Karpas-422 (cell line): ENCODE measurements at places on chromosomes 11 and 22. TPM values are rescaled to one million over a fixed set of nuclear protein-coding genes. Genes with fewer than 3 reads are reported as not detected.

DNA sequence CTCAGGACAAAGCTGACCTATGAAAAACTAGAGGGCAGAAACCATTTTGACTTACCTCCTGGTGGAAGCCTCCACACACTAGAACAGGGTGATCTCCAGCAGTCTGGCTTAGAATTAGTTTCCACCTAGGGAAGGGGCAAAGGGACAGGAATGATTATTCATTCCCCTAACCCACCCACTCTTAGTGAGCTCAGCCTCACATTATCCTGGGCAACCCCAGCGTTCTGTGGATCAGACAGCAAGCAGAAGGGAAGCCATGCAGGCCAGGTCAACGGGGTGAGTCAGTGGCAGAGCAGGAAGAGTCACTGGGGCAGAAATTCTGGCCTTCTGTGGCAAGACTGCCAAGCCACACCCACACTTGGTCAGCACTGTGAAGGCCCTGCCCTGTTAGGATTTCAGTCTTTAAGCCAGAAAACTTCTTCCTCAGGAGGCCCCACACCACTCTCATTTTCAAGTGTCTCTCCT, 10.5 kb downstream of the NUMA1 start:
- no peak for DNase-seq
- H3K27me3 ChIP-seq, result no peaks in the 10 kb centered on the region
- H3K36me3 ChIP-seq, result no peaks in the 10 kb centered on the region
- no peak overlapping the region for H3K4me3 ChIP-seq
- H3K4me1 ChIP-seq, result peaks cover 20% of the 10 kb centered on the region

DNA sequence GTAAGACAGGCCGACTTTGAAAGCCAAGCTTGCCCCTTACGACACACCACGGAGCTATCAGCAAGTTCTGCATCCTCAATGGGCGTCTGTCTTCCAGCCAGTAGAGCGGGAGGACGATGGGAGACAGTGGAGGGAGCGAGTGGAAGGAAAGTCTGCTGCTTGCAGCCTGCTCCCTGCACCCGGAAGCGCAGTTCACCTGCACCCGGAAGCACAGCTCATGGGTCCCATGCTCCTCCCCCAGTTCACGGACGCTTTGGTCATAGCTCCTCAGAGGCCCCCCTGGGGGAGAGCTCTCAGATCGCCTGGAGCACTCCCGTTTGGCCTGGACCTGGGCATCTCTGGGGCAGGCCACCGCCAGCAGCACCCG, 51.3 kb downstream of the FBLN1 start:
- H3K4me3 ChIP-seq, result no peak overlapping the region
- H3K27me3 ChIP-seq, result no peaks in the 10 kb centered on the region
- no peaks in the 10 kb centered on the region for H3K36me3 ChIP-seq
- H3K4me1 ChIP-seq, result peaks cover 7% of the 10 kb centered on the region
- peak; percentile 70 for DNase-seq

DNA sequence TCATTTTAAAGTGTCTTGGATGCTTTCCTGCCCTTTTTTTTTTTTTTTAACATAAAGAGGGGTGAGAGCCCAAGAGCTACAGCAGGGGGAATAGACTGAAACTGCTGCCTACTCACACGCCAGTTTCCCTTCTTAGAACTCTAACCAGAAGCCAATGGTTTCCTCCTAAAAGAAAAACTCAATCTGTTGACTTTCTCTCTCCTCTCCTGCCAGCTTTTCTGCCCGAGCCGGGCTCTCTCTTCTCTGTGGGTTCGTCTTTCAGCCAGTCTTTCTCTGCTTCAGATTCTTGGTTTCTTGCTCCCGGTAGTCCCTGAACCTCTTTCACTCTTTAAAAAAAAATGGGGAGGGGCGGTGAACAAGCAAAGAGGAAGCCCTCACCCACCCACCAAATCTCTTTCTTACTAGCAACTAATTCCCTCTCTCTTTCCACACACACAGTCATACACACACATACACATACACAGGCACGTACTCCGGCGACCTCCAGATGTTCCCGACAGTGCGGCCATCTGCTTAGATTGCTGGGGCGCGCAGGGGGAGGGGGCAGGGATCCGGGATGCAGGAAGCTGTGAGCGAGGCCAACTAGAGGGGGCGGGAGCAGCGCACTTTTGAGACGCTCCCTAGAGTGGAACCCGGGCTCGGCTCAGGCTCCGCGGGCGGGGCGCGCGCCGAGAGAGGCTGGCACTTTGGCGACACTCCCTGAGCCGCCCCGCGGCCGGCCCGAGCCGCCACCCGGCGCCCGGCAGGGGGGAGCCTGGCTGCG, 444 bp upstream of the TSKU start:
- no peaks in the 10 kb centered on the region for H3K36me3 ChIP-seq
- no peak overlapping the region for H3K4me3 ChIP-seq
- H3K27ac ChIP-seq, result no peak overlapping the region
- no peaks in the 10 kb centered on the region for H3K4me1 ChIP-seq

- H3K27me3 ChIP-seq, result no peaks in the 10 kb centered on the region
- no peak overlapping the region for H3K4me3 ChIP-seq
- no peaks in the 10 kb centered on the region; the same call in 1 of the 2 replicates for H3K4me1 ChIP-seq
- DNase-seq, result no peak
Measured at GRCh38 chr11:7506243-7506642, 7.6 kb upstream of the PPFIBP2 start.

DNA sequence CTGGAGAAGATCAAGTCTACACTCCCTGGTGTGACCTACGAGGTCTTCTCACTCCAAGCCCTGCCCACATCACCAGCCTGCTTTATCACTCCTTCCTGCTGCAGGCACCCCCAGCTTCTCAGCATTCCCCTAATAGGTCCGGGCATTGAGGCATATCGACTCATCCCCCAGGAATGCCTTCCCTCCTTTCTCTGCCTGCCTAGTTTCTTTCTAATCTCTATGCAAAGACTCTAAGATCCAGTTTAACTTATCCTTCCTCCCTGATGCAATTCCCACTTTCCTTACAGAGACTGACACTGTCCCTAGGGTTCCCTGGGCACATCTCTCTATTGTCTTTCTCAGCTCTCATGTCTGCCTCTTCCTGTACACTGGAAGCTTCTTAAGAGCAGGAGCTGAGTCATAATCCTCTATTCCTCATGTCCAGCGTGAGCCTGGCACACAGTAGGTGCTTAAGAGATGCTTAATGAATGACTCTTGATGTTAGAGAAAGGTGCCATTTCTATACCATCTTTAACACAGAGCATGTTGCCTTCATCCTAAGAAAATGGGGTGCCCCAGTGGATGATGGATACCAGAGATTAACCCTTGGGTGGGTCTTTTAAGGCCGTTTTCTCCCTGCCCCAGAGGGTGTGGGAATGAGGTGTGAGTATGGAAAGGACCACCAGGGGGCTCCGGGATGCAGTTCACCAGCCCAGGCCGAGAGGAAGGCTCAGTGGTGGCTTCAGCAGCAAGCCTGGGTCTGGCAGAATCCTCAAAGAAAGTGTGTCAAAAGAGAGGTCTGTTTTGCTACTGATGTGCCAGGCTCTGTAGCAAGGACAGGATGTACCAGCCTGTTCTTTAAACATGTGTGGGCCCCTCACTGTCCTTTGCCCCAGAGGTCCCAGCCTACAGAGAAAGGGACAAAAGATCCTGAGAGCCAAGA, 34.7 kb downstream of the PARVA start:
- DNase-seq, result peak; percentile 81
- no peaks in the 10 kb centered on the region for H3K36me3 ChIP-seq
- no peak overlapping the region for H3K27ac ChIP-seq
- H3K4me3 ChIP-seq, result no peak overlapping the region

- no peak overlapping the region for H3K4me3 ChIP-seq
- H3K27me3 ChIP-seq, result no peaks in the 10 kb centered on the region
- no peaks in the 10 kb centered on the region for H3K36me3 ChIP-seq
- DNase-seq, result no peak
- H3K4me1 ChIP-seq, result no peaks in the 10 kb centered on the region
Measured at GRCh38 chr22:35581023-35581413, 36.1 kb downstream of the MB start.

GRCh38 chr11:134916421-134917213, 504.6 kb upstream of the B3GAT1 start:
- no peak overlapping the region for H3K27ac ChIP-seq
- DNase-seq, result no peak
- H3K4me1 ChIP-seq, result peaks cover 17% of the 10 kb centered on the region

GRCh38 chr22:33421859-33422258, 363.7 kb upstream of the SYN3 start:
- DNase-seq, result no peak
- H3K27me3 ChIP-seq, result no peaks in the 10 kb centered on the region
- H3K4me1 ChIP-seq, result no peaks in the 10 kb centered on the region
- no peaks in the 10 kb centered on the region for H3K36me3 ChIP-seq
- no peak overlapping the region for H3K4me3 ChIP-seq

DNA sequence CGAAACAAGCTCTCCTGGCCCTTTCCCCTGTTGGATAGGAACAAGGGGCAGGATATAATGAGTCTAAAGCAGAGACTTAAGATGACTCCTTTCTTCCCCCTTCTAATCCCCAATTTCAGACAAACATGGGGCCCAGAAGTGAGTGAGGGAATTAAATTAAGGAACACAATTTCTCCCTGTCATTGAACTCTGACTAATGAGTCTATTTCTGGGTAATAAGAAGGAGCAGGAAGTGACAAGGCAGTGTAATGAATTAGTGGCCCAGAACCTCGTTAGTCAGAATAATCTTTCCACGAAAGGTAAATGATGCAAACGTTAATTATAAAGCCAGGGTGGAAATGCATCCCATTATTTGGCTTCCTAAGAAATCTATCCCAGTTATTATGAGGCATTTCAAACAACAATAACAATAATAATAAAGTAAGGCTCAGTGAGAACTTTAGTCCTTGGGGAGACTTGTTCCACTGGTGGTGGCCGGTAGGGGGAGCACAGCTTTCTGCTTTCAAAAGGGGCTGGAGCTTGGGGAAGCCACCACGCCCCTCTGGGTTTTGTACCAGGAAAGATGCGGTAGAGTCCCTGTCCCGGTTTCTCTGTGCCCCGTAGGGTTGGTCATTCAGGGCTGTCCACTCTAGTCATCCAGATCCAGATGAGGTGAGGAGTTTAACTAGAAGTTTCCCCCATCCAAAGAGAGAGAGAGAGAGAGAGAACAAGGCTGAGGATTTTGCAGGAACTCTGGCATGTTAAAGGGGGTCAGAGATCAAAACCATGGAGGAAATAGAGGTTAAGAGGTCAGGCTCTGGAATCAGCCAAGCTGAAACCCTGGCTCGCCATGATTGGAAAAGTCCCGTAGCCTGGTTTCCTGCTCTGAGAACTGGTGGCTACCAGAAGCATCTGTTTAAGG, 298.3 kb downstream of the NTM start:
- peak; percentile 72 for DNase-seq
- H3K27ac ChIP-seq, result no peak overlapping the region
- no peaks in the 10 kb centered on the region for H3K27me3 ChIP-seq
- H3K36me3 ChIP-seq, result no peaks in the 10 kb centered on the region
- no peaks in the 10 kb centered on the region for H3K4me1 ChIP-seq

Gene KRTAP5-1
- not detected in 2 replicates for total RNA-seq

DNA sequence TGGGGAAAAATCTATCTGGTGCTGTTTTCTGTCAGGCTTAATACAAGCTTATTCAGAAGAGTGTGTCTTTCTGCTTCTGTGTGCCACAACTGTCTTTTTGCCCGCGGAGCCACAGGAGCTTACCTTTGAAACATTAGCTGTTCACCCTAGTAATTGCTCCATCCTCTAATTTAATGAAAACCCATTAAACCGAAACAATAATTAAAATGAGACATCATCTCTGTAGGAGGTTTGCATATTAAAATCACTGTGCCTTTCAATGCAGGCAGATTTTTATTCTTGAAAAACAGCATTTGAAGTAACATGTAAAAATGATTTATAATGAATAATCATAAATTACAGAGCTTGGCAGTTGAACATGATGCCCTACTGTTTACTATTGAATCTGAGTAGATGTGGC, 102.3 kb downstream of the NELL1 start:
- H3K27me3 ChIP-seq, result no peaks in the 10 kb centered on the region
- H3K27ac ChIP-seq, result no peak overlapping the region
- H3K4me3 ChIP-seq, result no peak overlapping the region
- H3K4me1 ChIP-seq, result no peaks in the 10 kb centered on the region

- no peak overlapping the region for H3K27ac ChIP-seq
- H3K27me3 ChIP-seq, result no peaks in the 10 kb centered on the region
- no peak for DNase-seq
- H3K4me1 ChIP-seq, result peaks cover 3% of the 10 kb centered on the region; the same call in 1 of the 2 replicates
- no peaks in the 10 kb centered on the region for H3K36me3 ChIP-seq
Measured at GRCh38 chr11:19822531-19822930, 109.9 kb downstream of the NAV2 start.
